ENCODE measurements at places on chromosomes 11 and 22.
A peak's percentile ranks its signal among the peaks of the same experiment; 100 is the strongest.

GRCh38 chr11:124329787-124330478 lies 9.9 kb upstream of the OR8D2 start:
- DNase-seq = no peak

DNA sequence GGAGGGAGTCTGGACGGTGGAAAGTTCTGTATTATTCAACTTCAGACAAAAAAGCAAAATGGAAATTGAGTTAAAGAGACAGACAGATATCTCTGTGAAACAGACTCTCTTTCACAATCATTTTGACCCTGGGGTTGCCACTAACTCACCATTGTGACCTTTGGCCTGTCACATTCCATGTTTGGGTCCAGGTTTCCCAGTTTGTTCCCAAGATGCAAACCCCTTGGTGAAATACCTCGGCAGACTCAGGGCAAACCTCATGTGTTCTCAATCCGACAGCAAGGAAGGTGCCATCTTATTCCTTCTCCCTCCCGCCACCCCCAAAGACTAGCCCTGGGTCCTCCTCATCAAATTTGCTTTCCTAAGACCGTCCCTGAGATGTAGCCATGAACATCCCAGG lies 41.8 kb downstream of the GALNT18 start:
- DNase-seq = no peak

GRCh38 chr11:128663824-128664223 lies 30.0 kb upstream of the FLI1 start:
- DNase-seq = no peak

- DNase-seq = peak; percentile 14
These were observed 12.5 kb upstream of the MRPL16 start for GRCh38 chr11:59822989-59823566.

- DNase-seq = no peak
These were observed 3.1 kb downstream of the HDHD5 start for GRCh38 chr22:17155941-17156340.

DNA sequence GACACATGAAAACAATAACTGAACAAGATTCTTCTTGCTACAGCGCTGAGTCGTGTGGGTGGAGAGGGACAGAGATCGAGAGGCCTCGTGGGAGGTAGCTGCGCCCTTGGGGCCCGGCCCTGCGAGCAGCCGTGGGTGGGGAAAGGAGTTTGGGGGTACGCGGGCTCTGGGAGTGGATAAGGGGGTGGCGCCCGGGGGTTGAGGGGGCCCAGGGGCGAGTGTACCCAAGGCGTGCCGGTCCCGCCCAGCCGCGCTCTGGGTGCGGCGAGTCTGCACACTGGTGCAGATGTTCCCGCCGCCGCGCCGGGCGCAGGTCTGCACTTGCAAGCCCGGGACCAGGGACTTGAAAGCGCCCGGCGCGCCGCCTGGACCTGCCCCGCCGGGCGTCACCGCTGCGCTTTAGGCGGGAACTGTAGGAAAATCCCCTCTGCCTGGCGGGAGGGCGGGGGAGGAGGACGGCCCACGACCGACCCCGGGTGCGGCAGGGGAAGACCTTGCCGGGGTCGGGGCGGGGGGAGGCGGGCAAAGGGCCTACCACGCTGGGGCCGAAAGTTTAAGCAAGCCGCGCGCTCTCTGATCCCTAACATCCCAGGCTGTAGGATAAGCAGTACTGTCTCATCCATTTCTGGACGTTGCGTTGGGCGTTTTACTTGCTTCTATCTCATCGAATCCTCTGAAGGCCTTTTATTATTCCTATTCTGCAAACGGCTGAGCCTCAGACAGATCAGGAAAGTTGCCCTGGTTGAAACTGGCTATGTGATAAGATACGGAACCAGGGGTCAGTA lies 1.4 kb upstream of the KREMEN1 start:
- peak; percentile 50 for DNase-seq

DNA sequence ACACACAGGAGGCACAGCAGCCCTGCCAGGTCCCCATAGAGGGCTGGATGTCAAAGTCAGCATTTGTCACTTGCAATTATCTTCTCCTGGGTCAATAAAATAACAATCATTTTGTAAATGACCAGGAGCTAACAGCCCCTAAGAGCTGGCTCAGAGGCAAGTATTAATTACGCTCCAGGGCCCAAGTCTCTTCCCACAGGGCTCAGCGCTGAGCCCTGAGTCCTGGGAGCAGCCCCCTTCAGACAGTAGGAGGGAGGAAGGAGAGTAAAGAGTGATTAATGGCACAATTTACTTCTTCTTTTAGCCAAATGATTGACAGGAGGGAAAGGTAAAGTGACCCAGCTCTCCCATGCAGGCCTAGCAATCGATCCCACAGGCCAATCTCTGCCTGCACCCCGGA lies 99.0 kb upstream of the DRD2 start:
- no peak for DNase-seq

GRCh38 chr11:115215694-115216617 lies 288.3 kb downstream of the CADM1 start:
- no peak for DNase-seq

GRCh38 chr11:65317025-65317786 lies 2.5 kb downstream of the CDC42EP2 start:
- DNase-seq = no peak

DNA sequence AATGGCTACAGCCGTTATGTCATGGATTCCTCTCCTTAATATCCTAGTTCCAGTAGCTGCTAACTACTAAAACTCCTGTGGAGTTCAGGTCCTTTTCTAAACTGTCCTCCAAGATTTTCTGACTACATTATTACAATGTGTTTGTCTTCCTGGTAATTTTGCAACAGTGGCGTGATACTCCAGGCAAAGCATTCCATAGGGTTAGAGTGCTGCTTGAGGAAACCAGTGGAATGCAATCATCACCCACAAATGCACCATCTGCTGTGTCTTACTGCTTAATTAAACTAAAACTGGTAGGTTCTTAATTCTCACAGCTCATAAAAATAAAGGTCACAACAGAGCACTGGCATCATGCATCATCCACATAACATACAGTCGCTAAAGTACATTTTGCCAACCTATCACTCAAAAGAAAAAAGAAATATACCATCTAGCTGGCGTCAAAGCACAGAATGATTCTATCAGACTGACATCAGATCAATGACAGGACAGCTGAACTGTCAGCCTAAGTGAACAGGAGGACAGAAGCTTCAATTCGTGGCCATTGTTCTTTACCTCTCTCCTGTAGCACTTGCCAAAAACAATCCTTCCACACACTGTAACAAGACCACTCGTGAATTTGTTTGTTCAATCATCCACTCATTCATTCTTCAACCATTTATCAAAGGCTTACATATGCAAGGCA lies 182.5 kb downstream of the CADM1 start:
- DNase-seq = no peak

DNA sequence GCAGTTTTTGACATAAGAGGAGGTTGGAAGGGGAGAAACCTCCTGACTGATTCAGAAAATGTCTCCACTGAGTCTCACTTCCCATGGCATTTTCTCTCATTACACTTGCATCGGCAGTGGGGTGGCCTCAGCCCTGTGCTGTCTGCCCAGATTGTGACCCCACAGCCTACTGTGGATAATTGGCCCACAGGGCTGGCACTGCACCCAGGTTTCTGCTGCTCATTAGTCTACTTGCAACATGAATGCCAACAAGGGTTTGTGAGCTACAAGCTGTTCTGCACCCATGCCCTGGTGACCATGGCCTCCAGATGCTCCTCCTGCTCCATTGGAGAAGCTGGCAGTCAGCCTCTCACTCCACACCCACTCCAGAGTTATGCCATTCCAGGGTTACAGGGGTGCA lies 296.0 kb downstream of the CTTN start:
- no peak for DNase-seq

DNA sequence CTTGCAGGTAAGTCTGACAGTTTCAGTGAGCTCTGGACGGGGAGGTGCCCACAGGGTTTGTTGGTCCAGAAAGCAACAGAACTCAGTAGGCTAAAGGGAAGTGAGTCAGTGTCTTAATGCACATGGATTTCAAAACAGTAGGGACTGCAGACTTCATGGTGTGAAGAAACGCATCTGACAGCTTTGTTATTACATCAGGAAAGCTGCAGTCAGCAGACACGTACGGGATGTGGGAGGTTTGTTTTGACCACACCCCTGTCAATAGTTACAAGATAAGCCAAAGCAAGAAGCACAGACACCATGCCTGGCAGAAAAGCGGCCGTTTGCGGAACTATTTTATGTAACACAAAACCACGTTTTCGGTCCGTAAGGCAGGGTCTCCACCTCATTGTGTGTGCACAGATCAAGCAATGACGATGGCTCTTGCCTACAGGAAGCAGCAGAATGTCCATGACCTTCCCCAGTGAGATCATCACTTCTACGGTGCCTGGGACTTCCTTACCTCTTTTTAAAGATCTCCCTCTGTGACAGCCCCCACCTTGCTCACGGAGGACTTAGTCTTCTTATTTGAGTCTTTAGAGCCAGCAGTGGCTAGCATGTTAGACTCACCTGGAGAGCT lies 58.2 kb upstream of the FTH1 start:
- peak; percentile 60 for DNase-seq

- no peak for DNase-seq
These were observed 22.8 kb upstream of the PPFIA1 start for GRCh38 chr11:70247710-70248072.

GRCh38 chr22:31340765-31341247 lies 5.3 kb downstream of the PATZ1 start:
- no peak for DNase-seq

DNA sequence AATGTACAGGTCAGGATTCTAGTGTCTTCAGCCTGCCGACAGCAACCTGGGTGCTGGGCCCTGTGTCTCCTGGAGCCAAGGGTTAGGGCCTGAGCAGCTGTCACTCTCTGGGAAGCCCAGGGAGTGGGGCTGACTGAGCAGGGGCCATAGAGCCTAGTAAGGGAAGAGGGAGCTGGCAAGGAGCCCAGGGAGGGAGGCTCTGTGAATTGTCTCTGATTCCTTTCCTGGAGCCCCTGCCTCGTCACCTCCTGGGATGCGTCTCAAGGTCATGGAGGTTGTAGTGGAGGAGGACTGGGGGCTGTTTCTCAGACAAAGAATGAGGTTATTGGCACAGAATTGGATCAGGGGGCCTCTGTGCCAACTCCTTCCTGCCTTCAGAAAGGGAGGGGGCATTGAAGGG lies 11.8 kb downstream of the SOX10 start:
- no peak for DNase-seq

DNA sequence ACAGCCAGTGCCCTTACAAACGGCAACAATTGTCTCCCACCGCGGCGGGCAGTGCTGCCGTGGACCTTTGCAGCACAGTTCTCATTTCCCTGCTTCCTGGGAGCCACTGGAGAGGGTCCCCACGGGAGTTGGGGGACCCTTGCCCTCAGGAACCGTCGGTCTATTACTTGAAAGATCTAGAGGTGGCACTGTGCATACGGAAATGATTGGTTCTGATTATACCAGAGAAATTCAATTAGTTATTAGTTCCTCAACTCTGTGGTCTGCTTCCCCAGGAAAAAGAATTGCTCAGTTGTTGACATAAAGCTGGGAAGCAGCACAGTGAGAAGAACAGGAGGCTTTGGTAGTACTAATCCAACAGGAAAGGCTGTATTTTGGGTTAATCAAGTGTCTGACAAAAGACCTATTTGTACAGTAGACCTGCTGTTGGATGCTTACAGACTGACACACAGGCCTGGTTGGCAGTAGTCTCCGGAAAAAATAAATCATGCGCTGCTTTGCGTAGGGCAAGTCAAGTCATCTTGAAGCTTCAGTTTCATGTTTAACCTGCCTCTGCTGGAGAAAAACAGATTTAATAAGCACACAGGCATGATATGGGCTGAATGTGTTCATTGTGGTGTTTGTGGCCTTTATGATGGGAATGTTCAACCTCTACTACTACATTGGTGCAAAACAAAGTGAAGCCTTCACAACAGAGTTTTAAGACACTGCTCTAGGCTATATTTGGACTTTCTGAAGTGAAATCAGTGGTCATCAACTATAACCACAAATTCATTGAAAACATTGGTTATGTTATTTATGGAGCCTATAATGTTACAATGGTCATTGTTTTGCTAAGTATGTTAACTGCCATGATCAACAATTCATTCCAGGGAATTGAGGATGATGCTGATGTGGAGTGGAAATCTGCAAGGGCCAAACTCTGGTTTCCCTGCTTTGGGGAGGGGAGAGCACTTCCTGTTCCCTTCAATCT lies 54.6 kb upstream of the SC5D start:
- DNase-seq = no peak

GRCh38 chr22:19118329-19118880 lies 3.8 kb downstream of the DGCR2 start:
- DNase-seq = no peak

DNA sequence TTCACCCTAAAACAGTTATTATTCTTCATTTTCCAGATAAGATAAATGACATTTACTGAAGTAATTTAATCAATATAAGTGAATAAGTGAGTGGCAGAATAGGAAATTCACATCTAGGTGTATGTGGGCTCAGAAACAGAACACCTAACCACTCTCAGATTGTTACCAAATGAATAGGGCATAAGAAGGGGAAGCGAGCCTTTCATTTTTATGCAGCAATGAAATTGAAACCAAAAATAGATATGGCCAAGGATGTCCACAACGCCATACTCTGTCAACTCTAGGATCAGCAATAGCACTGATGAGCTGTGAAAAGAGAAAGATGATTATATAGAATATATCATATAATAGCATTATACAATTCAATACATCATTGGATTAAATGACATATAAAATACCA lies 398.1 kb upstream of the API5 start:
- DNase-seq = no peak

DNA sequence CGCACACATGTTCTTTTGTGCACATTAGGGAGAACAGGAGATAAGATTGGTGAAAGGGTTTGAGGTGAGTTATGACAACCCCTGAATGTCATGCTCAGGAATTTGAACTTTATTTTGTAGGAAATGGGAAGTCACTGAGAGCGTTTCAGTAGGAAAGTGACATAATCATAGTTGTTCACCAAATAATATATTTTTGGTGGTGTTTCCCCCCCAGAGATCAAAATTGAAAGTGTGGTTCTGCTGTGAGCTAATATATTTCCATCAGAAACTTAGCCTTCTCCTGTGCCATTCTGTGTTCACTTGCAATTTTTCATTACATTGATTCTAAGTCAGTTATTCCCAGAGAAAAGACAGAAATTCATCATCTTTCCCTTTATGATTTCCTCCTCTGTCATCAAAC lies 64.1 kb upstream of the RCN1 start:
- DNase-seq = no peak
